ENCODE measurements at places on chromosomes 4 and X.

- DNase-seq: no peak
These were observed 395.7 kb downstream of the TRIML1 start for GRCh38 chr4:188534917-188535316.

DNA sequence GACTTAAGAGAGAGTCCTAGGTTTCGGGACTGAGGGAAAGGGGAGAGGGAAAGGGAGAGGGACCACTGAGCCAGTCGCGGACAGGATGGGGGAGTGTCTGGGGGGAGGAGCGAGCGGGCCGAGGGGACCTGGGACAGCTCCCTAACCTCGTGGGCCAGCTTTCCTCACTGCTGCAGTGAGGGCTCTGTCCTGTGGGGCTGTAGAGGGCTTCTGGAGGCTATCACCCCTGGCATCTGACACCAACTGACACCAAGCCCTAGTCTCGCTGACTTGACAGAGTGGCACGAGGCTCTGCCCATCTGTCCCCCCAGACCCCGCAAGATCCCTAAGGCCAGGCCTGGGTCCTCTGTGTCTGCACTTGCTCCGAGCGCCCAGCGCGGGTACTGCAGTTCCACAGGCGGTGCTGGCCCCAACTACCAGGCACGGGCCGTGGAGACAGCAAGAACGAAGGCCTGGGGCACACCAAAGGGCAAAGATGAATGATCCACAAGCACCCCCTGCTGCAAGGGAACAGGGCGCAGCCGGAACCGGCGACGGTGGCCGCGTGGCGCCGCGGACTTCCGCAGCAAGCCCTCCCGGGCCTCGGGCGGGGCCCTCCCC lies 465 bp downstream of the HAUS7 start:
- no peak for DNase-seq

DNA sequence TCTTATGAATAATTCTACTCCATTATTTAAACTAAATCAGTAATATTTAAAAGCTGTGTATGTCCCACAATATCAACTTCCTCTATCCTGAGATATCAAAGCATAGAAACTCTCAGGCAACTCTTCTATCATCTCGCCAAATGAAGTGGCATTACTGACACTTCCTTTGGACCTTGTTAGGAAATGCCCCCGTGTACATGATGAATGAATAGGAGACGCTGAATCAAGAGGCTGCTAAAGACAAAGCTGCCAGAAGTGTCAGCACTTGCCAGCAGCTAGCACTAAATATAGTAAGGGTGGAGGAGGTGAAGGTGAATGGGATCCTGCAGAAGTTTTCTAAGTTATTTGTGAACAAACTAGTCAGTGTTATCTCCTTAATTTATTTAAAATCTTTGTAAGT lies 99.5 kb upstream of the BLTP1 start:
- DNase-seq: no peak

DNA sequence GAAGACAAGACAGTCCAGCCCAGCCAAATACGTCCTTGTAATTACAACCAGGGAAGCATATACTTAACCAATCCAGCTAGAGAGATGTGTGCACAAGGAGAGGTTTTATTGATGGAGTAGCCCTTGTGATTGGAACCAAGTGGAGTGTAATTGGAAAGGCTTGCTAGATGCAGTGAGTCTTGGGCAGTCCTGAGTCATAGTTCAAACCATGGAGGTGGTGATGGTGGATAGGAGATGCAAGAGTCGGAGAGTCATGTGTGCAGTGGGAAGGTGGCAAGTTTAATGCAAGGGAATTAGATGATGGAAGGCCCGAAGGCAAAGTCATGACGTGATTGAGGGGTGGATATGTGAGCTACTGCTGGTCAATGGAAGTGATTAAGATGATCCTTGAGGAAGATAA lies 63.7 kb downstream of the PHEX start:
- DNase-seq: no peak

GRCh38 chrX:22122510-22122909 lies 90.4 kb downstream of the PHEX start:
- DNase-seq: no peak

DNA sequence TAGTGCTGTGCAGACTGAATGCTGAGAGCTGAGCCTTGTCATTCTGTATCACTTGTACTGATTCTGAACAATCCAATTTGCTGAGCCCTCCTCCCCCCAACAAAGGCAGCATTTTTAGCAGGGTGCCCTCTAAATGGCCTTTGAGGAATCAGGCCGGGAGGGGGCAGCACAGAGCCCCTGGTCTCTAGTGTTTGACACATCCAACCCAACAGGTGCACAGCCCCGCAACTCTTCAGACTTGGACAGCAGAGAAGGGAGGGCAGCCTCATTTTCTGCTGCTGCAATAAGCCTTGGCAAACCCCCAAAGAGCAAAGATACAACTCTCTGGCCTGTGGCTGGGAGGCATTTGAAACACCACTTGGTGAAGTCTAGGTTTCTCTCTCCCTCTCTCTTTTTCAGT lies 3.4 kb downstream of the ATP1B4 start:
- DNase-seq: peak; percentile 11

DNA sequence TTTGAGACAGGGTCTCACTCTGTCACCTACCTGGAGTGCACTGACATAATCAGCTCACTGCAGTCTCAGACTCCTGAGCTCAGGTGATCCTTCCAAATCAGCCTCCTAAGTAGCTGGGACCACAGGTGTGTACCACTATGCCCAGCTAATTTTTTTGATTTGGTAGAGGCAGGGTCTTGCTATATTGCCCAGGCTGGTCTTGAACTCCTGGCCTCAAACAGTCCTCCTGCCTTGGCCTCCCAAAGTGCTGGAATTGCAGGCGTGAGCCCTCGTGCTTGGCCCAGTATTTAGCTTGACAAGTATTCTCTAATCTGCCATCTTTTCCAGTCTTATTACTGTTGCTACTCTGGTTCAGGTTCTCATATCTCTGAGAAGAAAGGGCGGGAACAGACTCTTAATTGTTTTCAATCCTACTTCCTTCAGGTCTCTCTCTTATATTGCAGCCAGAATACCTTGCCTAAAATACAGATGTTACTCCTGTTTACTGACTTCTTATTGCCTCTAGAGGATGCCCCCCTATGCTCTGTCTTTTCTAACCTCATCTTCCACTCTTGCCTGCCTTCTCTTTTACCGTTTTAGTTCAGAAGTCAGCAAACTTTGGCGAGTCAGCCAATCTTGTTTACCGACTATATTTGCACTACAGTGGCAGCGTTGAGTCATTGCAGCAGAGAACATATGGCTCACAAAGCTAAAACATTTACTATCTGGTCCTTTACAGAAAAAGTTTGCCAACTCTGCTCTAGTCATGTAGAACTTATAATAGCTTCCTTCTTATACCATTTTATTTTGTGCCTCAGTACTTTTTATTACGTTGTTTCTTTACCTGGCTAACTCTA lies 19.0 kb downstream of the MRPL1 start:
- no peak for DNase-seq

DNA sequence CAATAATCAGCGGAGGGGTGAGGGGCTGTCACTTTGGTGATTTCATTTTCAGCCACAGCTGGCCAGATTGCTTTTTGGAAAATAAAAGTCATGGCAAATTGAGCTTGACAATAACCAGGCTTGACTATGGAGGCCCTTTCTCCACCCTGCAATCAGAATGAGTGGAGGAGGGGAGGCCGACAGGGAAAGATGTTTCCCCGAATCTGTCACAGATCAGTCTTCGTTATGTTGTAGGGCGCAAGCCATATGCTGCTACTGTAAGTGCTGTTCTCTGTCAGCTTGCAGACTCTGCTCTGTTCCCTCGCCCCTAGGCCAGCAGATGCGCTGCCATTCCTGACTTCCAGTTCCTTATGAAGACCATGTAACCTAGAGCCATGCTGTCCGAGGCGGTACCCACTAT lies 114.1 kb downstream of the MGST2 start:
- no peak for DNase-seq

- DNase-seq: no peak
These were observed 222.8 kb downstream of the TRAM1L1 start for GRCh38 chr4:116862592-116862991.

DNA sequence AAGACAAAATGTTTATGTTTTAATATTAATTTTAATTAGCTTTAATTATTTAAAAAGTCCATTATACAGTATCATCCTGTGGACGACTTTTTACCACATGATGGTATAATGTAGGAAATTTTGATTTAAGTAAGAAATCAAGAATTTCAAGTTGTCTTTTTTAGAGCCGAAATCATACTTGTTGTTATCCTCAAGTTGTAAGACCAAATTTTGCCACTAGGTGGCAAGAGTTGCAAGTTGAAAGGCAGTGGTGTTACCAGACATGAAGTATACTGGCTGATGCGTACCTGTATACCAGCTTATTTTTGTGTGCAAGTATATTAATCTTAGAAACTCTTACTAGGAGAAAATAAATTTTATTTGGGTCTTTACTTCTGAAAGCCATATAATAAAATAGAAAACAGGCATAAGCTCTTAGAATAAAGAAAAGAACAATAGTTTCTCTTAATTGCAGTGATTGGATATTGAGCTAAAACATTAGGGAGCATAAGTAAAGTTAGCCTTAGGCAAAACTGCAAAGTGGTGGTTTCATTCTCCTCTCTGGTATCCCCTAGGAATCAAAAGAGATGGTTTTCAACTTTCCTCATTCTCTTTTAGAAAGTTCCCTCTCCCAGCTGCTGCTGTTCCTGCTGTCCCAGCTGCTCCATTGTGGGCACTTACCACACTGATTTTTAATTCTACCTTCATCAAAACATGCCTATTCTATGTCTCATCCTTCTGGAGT lies 118.0 kb upstream of the WDFY3 start:
- DNase-seq: no peak

DNA sequence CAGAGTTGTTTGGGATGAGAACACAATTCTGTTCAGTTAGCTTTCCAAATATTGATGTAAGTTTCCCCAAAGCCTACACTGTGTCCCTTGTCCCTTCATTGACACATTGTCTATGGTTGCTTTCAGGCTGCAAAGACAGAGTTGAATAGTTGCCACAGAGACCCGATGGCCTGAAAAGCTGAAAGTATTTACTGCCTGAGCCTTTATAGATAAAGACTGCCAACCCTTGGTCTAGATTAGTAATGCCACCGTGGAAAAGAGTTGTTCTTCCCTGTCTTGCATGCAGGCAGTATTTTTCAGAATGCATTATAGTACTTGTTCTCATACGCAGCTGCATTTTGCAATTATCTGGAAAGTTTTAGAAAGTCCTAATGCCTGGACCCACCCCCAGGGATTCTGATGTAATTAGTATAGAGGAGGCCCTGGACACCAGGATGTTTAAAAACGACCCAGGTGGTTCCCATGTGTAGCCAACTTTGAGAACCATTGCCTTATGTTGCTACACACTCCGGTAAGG lies 180.8 kb downstream of the FRMPD4 start:
- DNase-seq: no peak

GRCh38 chr4:39308611-39309010 lies 57.6 kb downstream of the RFC1 start:
- no peak for DNase-seq

GRCh38 chrX:82320569-82320968 lies 1118.7 kb downstream of the SH3BGRL start:
- no peak for DNase-seq

Data from activated T-cell treated with anti-CD3 and anti-CD28 coated beads for 24 hours (primary cell).